ENCODE measurements at places on chromosomes 2 and 18.

DNA sequence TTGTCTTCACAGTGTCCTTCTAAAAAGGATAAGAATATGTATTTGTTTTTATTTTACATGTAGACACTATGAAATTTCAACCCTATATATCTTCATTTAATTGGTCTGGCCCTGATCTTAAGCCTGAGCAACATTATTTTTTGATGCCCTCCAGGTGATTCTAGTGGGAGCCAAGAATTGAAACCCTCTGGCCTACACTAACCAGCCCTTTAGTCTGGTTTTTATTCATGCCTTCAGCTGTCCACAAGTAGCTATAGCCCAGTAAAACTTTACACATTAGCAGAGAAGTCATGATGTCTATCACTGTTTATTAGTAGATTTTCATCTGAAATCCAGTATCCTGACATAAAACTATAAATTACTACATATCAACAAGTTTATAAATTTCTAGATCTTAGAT, 52.7 kb upstream of the UBXN4 start:
- no peak for DNase-seq

DNA sequence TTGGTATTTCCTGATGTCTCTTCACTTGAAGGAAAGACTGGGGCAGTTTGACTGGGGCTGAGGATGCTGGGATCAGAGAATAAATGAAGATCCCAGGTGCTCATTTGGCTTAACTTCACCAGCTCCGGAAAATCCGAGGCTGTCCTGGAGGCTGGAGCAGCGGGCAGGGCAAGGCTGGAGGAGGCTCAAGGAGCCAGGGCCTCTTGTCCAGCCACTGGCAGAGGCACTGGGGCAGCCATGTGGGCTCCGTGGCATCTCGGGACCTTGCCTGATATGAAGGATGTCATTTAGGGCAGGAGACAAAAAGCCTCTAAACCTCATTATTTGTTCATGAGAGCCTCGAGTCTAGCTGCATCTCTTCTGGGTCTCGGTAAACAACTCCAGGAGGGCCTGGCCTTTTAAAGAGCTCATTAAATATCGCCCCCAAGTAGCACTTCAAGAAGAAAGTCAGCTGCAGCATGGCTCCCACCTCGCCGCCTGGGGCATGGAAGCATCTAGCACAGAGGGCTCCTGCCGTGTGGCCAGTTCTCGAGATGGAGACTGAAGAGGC, 13.5 kb upstream of the GPR55 start:
- DNase-seq = no peak

GRCh38 chr2:60212181-60212945, 341.1 kb downstream of the BCL11A start:
- no peak for DNase-seq

DNA sequence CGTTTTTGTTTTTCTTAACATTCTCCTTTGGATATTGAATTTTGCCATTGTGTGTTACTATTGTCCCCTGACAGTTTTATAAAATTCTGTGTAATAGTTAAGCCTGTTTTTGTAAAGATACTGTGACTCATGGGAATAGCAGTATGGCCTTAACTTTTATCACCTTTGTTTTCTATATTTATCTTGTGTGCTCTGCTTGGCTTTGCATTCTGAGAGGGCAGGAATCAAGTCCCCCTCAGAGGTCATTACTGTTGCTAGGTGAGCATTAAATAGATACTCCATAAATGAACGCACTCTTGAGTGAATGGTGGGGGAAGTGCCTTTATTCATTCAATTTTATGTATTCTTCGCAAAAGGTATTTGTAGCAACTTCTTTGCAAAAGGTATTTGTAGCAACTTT, 160.0 kb downstream of the PHLPP1 start:
- no peak for DNase-seq

Measured in EL (cell line).